A549 treated with dexamethasone at 1 μM for 4 hours (cell line): ENCODE measurements at places on chromosomes 7 and 10. TPM values are rescaled to one million over a fixed set of nuclear protein-coding genes. Genes with fewer than 3 reads are reported as not detected.

ELN gene
- 0.12 to 0.25 TPM (median 0.16 TPM) in 5 replicates for total RNA-seq

TACC2 gene
- total RNA-seq = 69.7 to 92.6 TPM (median 85.6 TPM) in 5 replicates

SPDYE2 gene
- not detected in 5 replicates for total RNA-seq

CYP3A4 gene
- 0.05 to 0.14 TPM (median 0.08 TPM) in 4 of 5 replicates, not detected in the other for total RNA-seq

NPFFR1 gene
- 0.01 to 0.02 TPM (median 0.01 TPM) in 4 of 5 replicates, not detected in the other for total RNA-seq

DEPP1 gene
- 2.4 to 3.4 TPM (median 3.2 TPM) in 5 replicates for total RNA-seq

TMEM26 gene
- total RNA-seq = 0.04 to 0.08 TPM (median 0.07 TPM) in 5 replicates

NCF1 gene
- total RNA-seq = 0.11 to 0.43 TPM (median 0.21 TPM) in 5 replicates

COG5 gene
- total RNA-seq = 10.1 to 13.6 TPM (median 12.1 TPM) in 5 replicates

CALCR gene
- 0.05 to 0.08 TPM (median 0.06 TPM) in 3 of 5 replicates, not detected in the others for total RNA-seq

PAOX gene
- 1.4 to 2.5 TPM (median 2.0 TPM) in 5 replicates for total RNA-seq

CAV2 gene
- 168 to 193 TPM (median 191 TPM) in 5 replicates for total RNA-seq
